ENCODE measurements at places on chromosomes 5 and 9.

DNA sequence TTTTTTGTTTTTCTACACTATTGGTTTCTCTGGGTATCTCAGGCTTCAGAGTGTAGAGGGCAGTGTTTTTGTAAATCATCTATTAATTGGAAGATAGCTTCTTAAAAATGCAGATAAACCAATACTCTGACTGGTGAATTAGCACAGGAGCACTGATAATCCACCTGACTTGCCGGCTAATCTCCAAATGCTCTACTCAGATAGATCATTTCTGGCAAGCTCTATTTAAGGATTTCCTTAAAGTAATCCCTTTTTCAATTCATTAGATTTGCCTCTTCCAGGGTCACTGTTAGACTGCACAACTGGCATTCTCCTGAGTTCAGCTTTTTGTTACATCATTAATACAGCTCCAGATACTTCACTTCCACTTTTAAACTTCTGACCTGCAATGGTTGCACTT, 1390.3 kb upstream of the NUDT12 start:
- no peak for DNase-seq

DNA sequence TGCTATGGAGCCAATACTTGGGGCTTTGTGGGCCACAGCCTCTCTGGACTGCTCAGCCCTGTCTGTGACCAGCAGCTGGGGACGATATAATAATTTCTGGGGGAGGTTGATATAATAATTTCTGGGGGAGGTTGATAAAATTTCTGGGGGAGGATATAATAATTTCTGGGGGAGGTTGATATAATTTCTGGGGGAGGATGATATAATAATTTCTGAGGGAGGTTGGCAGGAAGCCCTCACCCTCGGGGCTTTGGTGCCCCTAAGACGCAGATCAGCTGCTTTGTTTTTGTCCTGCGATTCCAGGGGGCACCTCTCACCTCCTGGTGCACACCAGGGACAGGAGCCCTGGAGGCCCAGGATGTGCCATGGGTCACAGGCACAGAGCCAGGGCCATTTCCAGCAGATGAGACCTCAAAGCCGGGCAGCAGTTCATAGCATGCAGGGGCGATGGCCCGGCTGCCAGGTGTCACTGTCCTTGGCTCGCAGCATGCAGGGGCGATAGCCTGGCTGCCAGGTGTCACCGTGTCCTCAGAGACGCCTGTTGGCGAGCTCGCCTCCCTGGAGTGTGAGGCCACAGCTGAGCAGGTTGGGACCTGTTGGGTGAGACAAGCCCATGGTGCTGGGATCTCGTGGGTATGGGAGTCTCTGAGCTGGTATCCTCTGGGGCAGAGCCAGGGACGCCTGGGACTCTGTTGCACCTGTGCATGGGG, 3.8 kb upstream of the TOR4A start:
- no peak for DNase-seq

- DNase-seq, result no peak
Measured at GRCh38 chr5:123690821-123691220, 178.8 kb downstream of the CSNK1G3 start.

DNA sequence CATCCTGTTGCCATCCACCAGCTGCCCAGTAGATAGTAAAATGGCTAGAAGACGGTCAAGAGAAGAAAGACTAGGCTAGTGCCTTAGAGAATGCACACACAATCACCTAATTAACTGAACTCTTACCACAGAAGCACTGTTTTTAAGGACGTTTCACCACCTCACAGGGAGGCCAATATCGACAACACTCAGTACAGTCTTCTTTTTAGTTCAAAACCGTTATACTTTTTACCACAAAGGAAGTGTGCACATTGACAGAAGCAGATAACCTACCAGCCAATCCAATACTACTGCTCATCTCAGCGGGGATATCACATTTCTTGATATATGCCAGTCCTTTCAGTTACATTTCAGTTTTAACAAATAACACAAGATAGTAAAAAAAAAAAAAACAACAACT, 122.3 kb downstream of the GNAQ start:
- DNase-seq, result no peak

DNA sequence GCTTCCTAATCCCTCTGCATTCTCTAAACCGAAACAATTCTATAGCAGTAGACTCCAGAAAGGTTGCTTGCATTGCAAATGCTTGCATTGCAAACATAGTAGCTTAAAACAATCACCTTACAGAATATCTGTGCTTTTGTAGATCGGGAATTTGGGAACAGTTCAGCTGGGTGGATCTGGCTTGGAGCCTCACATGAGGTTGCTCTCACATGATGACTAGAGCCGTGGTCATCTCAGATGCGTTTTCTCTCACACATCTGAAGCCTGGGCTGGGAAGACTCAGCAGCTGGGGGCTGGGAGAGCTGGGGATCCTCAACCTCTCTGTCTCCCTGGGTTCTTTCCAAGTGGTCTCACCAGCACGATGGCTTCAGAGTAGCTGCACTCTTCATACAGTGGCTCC, 127.8 kb downstream of the MSX2 start:
- no peak for DNase-seq

DNA sequence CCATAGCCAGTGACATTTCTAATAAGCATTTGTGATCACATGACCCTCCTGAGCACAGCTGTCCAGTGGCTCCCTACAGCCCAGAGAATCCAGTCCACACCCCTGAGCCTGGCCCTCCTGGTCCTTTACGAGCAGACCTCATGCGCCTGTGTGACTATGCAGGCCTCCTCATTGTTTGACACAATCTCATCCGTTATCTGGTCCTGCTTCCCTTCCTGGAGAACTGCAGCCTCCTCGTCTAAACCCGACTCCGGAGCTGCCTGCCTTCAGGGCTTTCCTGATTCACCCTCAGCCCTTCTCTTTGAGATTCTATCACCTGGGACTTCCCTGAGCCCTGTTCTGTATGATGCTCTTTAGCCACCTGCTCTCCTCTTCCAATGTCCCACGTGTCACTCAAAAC, 79.7 kb downstream of the GPR21 start:
- DNase-seq, result no peak

GRCh38 chr5:126794157-126794828, 17.4 kb downstream of the LMNB1 start:
- DNase-seq, result no peak

DNA sequence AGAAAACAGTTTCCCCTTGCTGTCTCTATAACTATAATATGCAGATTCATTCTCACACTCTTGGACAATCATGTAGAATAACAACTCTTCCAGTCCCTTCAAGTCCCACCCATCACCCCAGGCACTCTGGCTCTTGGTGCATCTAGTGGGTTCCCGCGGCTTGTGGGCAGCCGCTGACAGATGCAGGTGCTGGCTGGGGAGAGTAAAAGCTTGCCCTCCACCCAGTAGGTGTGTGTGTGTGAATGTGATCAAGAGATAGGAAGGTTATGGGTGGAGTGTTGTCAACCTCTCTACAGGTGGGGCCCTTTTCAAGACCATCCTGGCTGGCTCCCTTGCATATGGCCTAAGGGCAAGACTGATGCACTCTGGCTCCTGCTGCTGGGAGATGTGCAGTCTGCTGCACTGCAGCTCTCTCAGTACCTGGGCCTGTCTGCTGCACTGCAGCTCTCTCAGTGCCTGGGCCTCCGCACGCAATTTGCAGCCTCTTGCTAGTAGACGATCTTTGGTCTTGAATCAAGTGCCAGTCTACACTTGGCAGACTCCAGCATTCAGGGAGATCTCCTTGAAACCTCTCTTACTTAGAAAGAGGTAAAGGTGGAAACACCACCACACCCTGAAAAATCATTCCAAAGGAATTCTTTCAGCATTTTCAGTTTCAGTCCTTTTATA, 189.7 kb upstream of the GDNF start:
- no peak for DNase-seq

GRCh38 chr5:119367502-119368237, 11.9 kb downstream of the TNFAIP8 start:
- no peak for DNase-seq

DNA sequence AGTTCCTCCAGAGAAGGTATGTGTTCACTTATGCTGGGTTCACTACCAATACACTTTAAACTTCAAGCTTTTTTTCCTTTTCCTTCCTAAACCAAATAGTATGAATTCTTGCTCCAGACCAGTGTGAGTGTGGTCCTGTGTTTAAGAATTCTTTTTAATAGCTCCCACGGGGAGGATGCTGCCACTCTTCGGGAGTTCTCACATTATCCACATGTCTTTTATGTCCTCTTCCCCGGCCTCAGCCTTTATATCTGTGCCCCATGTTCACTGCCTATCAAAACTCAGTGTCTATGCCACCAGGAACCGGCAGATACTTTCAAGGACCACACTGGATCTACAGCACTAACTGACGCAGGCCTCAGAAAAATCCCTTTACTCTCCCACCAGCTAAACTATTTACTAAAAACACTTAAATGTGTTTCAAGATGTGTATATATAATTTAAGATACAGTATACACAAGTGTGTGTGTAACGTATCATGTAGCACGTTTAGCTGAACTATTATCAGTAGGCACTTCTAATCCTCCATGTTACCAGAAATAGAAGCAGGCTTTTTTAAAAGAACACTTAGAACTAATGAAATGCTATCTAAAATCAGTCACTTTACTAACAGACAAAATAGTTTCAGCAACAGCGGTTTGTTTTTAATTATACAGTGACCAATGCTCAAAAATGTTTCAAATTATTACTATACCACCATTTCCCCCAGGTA, 88.0 kb downstream of the PLPP1 start:
- no peak for DNase-seq

DNA sequence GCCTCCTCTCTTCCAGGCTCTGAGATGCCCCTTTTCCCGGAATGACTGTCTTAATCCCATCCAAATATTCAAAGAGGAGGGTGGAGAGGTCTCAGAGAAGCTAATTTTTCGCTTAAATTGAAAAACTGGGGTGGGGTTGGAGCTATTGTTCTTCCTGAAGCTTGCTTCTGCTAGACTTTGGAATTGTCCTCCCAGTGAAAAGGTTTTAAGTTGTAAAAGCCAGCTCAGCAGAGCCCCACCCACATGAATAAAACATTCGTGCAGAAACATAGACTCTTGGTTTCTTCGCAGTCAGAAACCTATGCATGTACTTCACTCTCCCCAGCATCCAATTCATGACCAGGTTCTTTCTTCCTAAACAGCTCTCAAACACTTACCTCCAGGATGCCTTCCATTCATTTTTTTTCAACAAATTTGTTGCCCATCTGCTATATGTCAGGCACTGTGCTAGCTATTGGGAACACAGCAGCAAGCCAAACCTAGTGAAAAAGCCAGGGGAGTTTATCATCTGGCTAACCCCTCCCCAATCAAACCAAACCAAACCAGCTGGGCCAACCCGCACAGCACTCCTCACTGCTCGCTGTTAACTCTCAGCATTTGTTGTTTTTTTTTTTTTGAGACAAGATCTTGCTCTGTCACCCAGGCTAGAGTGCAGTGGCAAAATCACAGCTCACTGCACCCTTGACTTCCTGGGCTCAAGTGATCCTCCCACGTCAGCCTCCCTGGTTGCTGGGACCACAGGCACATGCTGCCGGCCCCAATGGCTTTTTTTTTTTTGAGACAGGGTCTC, 37.9 kb upstream of the OCLN start:
- DNase-seq, result no peak

GRCh38 chr5:95818181-95819147, 4.1 kb downstream of the GLRX start:
- no peak for DNase-seq

- no peak for DNase-seq
Measured at GRCh38 chr5:135007305-135007704, 26.7 kb downstream of the PITX1 start.

DNA sequence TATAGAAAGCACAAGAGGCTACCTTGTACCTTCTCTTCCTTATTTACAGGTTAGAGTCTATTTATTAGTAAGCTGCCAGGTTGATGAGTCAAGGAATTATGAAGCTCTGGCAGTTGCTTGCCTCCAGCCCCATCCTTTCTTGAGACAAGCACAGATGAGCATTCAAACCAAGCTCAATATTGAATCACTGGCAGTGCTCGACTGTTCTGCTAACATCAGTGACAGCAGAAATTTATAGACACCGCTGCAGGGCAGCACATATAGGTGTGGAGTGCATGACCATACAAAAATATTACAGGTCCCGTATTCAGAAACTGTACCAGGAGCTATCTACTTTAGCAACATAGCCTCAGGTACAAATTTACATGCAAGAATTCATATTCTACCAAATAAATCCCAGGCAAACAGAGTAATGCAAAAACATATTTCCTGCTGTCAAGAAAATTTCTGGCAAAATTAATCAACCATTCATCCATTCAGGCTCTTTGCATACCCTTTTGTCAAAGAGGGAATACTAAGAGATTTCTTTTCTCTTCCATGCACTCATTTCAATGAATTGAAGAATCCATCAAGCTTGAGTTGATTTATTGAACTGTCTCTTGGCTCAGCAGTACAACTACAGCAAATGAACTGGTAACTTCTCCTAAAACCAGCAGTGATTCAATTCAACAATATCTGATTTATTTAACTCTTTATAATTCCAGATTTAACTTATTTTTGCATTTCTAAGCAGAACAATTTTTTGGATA, 26.9 kb upstream of the PCA3 start:
- DNase-seq, result no peak

GRCh38 chr5:109196087-109196822, 213.5 kb downstream of the PJA2 start:
- DNase-seq, result no peak

- DNase-seq, result no peak
Measured at GRCh38 chr5:151159649-151160373, 2.2 kb upstream of the ANXA6 start.

GRCh38 chr5:157571357-157571827, 4.2 kb downstream of the ADAM19 start:
- no peak for DNase-seq

GRCh38 chr9:28502189-28502588, 928.9 kb upstream of the C9orf72 start:
- DNase-seq, result no peak

- DNase-seq, result no peak
Measured at GRCh38 chr5:169426784-169427183, 125.8 kb upstream of the SLIT3 start.

GRCh38 chr9:138062196-138062595, 184.6 kb downstream of the CACNA1B start:
- DNase-seq, result no peak

DNA sequence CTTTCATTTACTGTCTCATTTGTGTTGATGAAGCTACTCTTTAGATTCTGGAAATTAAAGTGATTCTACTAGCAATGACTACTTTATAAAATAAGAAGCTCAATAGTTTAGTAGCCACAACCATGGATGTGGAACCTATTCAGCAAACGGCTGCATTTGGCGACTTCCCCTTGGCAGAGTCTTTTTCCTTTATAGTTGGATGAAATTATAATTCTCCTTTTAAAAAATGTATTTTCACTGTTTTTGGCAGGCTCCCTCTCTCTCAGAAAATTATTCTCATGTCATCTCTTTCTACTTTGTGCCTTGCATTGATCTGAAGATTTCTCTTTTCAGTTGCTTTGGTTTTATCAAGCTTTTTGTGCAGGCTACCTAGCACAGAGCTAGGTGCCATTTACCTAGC, 50.6 kb upstream of the KCNN2 start:
- DNase-seq, result no peak

DNA sequence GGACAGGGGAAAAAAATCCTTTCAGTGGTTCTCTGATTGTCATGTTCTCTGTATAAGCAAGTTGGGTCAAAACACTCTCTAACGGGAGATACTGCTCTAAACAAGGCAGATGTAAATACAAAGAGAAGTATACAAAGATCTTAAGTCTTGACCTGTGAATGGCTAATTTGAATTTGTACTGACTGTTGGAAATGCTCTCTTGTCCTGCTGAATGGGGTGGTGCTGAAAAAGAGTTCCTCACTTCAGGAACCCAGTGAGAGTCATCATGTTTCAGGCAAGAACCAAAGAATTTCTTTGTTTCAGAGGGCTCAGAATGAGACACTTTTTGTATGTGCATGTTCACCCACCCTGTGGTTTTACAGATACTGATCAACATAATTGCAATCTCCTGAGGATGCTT, 461.0 kb downstream of the NR2F1-AS1 start:
- DNase-seq, result no peak
